ENCODE measurements at places on chromosomes 2 and 18.

DNA sequence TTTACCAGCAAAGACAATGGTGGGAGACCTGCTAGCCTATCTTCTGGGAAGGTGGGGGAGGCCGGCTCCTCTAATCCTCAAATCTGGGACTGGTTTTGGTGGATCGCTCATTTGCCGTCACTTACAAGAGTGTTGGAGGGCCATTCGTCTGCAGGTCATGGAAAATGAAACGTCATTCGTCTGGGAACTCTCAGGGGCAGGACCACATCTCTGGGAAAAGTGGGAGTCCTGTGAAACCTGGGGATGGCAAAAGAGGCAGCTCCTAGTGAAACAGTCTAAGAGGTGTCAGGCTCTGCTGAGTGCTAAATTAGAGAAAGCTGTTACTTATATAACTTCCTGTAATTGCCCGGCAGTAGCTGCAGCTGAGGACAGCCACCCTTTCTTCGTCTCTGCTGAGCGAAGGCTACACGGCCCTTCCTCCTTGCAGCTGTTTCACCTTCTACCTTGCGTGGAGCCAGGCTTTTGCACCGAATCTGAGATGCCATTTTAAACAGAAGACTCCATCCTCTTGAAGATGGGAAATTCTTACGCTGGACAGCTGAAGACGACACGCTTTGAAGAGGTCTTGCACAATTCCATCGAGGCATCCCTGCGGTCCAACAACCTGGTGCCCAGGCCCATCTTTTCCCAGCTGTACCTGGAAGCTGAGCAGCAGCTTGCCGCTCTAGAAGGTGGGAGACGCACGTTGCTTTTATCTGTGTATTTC is 22.4 kb downstream of the GREB1 start:
- DNase-seq = no peak

DNA sequence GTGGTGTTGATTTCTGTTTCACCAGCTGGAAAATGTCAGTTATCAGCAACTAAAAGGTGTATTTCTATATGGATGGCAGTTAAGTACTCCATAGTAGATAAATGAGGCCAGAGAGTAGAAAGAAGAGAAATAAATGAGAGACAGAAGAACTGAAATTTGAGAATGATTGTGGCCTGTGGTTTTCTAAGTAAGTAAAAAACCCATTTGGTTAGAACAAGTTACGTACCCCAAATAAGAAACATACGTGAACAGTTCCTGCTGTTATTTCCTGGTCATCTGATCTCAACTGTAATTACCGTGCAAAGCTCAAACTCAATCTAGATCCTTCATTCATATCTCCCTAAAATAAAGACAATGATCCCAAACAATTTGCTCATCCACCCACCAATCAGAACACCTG is 181.3 kb downstream of the PID1 start:
- no peak for DNase-seq

GRCh38 chr2:227479865-227480475 is 8.0 kb downstream of the AGFG1 start:
- no peak for DNase-seq

DNA sequence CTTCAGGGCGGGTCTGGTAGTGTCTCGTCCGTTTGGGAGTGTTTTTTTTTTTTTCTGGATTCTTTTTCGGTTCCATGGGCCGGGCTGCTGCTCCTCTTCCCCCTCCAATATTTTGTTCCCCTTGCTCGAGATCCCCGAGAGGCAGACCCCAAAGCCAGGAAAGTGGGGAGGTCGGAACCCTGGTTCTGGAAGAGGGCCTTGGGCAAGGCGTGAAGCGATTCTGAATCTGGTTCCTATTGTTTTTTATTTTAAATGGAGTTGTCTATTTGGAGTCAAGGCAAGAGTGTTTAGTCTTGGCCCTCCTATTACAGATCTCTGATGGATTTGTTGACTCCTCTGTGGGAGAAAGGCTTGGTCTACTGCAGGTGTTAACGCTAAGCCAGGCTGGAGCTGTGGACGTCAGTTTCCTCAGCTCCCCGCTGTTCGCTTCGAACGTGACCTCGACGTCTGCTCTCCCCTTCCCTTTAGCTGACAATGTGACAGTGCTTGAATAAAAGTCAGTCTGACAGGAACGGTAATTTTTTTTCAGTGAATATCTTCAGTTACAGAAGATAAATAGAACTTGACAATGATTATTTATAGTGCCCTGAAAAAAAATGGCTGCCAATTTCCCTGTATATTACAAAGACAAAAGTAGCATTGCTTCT is 683 bp upstream of the DNAJC27 start:
- peak; percentile 9 for DNase-seq

DNA sequence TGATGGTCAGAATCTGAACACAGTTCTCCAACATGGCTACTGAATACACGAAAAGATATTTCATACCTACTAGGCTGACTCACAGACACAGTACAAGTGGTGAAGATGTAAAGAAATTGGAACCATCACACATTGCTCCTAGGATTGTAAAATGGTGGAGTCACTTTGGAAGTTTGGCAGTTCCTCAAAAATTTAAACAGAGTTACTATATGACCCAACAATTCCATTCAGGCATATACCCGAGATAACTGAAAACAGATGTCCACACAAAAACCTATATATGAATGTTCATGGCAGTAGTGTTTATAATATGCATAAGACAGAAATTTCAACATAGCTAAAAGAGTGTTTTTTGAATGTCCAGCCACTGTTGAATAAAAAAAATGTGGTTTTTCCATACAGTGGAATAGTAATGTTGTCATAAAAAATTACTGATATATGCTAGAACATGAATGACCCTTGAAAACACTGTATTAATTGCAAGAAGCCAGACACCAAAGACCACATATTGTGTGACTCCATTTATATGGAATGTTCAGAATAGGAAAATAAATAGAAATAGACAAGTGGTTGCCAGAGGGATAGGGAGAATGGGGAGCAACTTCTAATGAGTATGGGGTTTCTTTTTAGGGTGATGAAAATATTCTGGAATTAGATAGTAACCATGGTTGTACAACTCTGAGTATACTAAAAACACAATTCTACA is 10.1 kb downstream of the RMP24 start:
- DNase-seq = no peak

- no peak for DNase-seq
These were observed 44.0 kb downstream of the SGPP2 start for GRCh38 chr2:222468346-222468745.

- DNase-seq = no peak
These were observed 129.3 kb upstream of the UNC80 start for GRCh38 chr2:209642146-209642820.

DNA sequence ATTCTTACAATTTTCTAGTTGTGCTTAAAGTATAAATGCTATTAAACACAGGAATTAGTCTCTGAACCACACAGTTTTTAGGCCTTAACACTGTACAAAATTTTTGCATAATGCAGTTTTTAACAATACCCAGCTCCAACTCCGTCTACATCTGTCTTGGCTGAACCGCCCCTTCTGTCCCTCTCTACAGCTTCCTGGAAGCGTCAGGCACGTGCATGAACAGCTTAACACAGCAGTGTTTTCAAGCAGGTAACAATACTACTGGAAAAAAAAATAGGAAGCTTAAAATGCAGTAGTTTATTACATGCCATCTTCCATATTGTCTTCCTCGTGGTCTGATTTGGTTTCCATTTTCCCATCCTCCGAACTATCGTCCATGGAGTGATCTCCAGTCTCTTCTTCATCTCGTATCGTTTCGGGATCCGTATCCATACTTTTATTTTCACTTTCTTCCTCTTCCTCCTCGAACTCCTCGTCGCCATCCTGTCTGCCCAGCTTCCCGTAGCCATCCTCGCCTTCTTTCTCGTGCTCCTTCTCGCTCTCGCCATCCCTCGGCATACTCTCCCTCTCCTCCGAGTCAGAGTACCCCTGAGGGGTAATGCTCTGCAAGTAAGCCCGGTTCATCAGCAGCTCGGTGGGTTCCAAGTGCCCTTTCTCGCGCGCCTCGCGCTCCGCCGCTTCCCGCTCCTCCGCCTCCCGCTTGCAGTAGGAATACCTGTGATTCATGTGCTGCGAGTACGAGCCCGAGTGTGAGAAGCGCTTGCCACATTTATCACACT is 130.6 kb downstream of the ZEB2 start:
- no peak for DNase-seq

GRCh38 chr18:61992285-61992684 is 99.5 kb upstream of the RNF152 start:
- DNase-seq = no peak

DNA sequence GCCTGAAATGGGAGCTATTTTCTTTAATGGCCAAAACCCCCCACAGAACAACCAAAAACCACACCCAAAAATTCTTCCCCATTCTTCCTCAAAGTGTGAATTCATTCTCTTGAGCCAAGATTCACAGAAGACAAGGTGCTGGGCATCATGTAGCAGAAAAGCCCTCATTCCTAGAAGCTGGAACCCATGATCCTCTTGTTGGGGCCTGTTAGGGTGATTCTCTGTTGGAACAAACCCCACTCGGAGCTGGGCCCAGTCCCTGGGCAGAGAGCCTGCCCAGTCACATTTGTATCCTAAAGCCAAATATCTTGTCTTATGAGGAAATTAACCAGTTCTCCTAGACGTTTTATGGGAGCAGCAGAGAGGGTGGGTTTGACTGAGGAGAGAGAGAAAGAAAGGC is 22.8 kb upstream of the VPS4B start:
- no peak for DNase-seq

DNA sequence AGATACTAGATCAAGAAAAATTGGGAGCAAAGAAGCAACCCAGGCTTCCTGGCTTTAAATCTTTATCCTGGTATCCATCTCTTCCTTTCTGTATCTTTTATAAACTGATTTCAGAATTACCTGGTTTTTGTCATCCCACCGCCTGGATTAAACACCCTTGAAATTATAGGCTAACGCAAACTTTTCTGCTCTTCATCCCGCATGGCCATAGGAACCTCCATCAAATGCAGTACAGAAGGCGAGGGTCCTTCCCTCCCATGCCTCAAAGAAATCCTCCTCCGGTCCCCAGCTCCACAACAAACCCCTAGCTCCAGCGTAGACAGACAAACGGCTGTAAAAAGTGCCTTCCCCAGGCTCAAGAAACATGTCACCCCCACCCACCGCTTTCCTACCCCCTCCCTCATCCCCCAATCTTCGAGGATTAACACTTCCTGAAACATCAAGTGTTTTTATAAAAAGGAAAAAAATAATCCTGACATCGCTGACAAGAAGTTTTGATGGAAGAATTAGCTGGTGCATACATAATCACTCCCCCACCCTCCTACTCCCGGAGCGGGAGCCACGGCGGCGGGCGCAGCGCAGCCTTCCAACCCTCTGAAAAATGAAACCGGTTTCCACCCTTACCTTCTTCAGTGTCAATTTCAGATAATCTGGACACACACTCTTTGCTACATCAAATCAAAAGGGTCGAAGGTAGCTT is 7.6 kb downstream of the DLX1 start:
- DNase-seq = no peak

- no peak for DNase-seq
These were observed 801.0 kb downstream of the TDRD15 start for GRCh38 chr2:21924640-21925285.

GRCh38 chr2:150653351-150653750 is 165.9 kb upstream of the RND3 start:
- no peak for DNase-seq

DNA sequence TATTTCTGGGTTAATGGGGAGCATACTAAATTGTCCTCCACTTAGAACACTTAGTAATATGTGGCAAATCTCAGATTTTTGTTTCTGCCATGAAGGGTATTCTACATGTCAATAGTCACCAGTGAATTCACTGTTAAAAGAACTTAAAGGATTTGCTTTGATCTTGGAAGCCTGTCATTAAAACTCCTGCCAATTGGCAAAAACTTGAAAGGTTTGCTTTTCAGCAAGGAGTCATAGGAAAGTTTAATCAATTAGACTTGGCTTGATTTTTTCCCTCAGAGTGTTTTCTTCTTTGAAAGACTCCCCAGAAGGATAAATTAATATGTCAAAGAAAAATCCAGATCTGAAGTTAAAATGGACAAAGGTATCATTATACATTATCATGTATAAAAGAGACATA is 671.9 kb upstream of the PKDCC start:
- DNase-seq = no peak

DNA sequence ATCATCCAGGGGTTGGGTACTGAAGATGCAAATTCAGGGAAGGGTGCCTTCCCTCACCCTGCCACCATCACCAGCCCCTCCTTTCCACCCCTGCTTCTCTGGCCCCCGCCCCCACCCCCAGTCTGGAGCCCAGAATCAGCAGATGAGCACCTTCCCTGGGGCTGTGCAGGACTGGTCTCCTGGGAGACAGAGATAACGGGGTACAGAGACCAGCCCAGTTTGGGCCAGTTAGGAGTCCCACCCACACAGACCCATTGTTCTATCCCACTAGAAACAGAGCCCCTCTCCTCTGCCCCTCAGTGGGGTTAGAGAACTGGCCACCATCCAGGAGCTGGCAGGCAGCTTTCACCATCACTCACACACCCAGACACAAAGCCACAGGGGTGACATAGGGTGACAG is 4.5 kb upstream of the CRYBA2 start:
- DNase-seq = no peak

DNA sequence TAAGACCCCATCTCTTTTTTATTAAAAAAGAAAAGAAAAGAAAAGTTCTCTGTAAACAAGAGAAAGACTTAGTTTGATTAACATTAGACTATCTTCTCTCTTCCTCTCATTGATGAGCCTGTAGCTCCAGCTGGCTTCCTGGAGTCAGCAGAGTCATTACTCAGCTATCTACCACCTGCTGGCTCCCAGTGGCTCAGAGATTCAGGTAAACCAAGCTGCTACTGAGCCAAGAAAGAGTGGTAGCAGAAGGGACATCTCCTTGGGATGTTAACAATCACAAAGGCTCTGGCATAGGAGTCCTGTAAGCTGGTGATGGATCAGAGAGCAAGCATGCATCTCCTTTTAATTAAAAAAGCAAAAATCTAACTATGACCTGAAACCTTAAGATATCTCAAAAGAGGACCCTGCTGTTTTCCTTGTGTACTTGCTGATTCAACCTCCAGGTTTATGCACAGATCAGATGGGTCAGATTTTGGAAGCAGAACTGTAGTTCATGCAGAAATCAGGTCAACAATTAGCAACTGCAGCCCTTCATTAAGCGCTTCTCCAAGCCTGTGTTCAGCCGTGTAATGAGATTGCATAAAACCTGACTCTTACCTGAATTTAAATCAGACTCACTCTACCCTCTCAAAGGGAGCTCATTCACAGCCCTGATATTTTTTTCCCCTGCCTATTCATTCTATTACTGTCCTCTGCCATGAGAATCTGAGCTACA is 225.8 kb downstream of the RNF152 start:
- no peak for DNase-seq

- DNase-seq = no peak
These were observed 227.6 kb downstream of the MYCN start for GRCh38 chr2:16167870-16168426.

- DNase-seq = no peak
These were observed 9.6 kb downstream of the PER2 start for GRCh38 chr2:238278626-238279323.

DNA sequence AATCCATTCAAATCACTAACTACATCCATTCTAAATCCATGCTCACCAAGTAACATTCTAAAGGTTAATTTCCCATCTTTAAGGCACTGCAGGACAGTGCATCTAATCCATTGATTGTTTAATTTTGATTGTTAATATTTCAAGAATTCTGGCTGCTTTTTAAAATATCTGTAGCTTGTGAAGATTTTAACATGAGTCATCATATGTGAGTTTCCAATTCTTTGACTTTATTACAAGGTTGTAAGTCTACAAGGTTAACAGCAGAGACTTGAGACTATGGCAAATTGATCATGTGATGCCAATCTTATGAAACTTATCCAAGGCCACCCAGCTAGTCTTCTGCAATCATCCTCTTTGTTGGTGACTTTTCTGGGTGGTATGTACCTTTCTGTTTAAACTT is 349.2 kb upstream of the ZC3H15 start:
- no peak for DNase-seq

Data from activated T-helper 1 cell treated with anti-CD3 and anti-CD28 coated beads, Interleukin-2, amount 50 U/mL, for 16 hours (primary cell).